HepG2 (cell line): ENCODE measurements at places on chromosomes 5 and 9.

DNA sequence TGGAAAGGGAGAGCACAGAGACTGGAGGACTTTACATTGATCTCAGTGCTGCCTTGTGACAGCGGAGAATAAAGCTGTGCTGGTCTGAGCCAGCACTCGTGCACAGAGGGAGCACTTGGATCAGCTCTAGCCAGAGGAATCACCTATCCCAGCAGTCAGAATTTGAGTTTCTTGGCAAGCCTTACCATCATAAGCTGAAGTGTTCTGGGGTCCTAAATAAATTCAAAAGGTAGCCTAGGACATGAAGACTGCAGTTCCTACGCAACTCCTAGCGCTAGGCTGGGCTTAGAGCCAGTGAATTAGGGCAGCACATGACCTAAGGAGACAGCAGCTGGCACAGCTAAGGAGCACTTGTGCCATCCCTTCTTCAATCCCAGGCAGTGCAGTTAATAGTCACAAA is 119.5 kb downstream of the HMHB1 start:
- no peak overlapping the region for H3K27ac ChIP-seq
- no peaks in the 10 kb centered on the region for H3K27me3 ChIP-seq

DNA sequence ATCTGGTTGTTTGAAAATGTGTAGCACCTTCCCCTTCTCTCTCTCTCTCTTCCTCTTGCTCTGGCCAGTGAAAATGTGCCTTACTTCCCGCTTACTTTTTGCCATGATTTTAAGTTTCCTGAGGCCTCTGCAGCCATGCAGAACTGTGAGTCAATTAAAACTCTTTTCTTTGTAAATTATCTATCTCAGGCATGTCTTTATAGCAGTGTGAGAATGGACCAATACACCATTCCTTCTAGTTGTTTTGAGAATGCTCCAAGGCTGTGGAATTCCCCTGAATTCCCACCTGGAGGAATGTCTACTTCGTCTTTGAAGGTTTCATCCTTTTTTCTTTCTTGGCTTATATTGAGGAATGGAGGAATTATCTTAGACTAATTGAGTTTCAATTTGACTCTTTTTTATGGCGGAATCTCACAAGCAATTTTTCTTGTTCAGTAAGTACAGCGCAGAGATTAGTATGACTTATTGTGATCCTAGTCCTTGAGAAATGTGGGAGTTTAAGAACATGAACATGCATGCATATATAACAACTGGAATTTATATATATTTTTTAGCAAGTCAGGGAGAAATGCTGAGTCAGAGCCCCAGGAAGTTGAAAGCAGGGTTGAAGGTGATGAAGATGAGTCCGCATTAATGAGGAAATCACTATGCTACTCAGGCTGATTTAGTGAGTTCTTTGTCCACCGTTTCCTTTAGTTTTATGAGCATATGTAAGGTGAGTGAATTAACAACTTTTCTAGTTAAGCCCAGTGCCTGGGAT is 488.1 kb upstream of the ADAMTS16 start:
- no peak for DNase-seq
- no peak overlapping the region for H3K4me3 ChIP-seq
- no peak overlapping the region for H3K27ac ChIP-seq
- H3K36me3 ChIP-seq = no peaks in the 10 kb centered on the region
- no peaks in the 10 kb centered on the region for H3K27me3 ChIP-seq

DNA sequence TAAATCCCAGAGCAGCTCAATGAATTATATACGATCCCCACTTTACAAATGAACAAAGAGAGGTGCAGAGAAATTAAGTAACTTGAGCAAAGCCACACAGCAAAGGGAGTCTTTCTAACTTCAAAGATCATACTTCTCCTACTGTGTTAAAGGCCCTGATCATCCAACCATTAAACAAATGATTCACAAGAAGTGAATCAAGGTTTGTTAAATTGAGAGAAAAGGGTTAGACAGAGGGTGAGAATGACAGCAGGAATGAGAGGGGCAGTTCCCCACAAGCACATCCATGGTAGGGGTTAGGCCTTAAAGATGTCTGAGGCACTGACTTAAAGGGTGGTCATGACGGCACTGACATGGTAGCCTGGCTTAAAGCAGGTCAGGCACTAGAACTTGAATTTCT is 10.7 kb downstream of the IDNK start:
- H3K4me3 ChIP-seq = no peak overlapping the region
- DNase-seq = no peak
- H3K27ac ChIP-seq = no peak overlapping the region
- no peaks in the 10 kb centered on the region for H3K36me3 ChIP-seq
- peaks cover 48% of the 10 kb centered on the region for H3K4me1 ChIP-seq
- no peaks in the 10 kb centered on the region for H3K27me3 ChIP-seq

DNA sequence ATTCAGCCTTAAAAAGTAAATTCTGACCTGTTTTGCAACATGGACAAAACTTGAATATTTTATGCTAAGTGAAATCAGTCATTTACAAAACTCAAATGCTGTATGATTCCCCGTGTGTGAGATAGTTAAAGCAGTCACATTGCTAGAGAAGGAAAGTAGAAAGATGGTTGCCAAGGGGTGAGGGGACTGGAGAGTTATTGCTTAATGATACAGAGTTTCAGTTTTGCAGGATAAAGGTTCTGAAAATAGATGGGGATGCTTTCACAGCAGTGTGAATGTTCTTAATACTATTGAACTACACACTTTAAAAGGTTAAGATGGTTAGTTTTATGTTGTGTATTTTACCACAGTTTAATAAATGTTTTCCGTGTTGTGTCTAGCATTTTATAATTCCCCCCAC is 51.2 kb downstream of the SGCD start:
- no peaks in the 10 kb centered on the region for H3K4me1 ChIP-seq
- H3K27me3 ChIP-seq = no peaks in the 10 kb centered on the region
- no peak for DNase-seq
- H3K27ac ChIP-seq = no peak overlapping the region
